ENCODE measurements at places on chromosomes 3 and 15.

GRCh38 chr3:102714567-102714966, 279.8 kb downstream of the ZPLD1 start:
- no peak for DNase-seq

DNA sequence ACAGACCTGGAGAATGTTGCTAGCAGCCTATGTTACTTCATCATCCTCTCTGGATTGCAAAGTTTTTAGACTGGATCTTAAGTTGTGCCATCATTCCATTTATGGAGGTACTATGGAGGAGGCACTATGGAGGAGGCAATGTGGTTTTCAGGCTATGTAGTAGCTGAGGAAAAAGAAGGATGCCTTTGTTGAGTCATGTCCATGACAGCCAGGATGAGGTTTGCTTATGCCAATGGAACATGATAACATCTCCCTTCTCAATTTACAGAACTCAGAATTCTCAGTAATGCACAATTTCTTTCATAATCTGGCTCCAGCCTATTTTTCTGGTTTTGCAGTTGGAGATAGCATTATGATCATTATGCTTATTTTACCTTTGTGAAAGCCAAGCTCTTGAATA, 65.9 kb upstream of the TMEM108 start:
- DNase-seq, result no peak

GRCh38 chr3:194375473-194376240, 6.1 kb upstream of the LRRC15 start:
- DNase-seq, result no peak

GRCh38 chr3:59126446-59126845, 76.6 kb upstream of the CFAP20DC start:
- DNase-seq, result no peak

DNA sequence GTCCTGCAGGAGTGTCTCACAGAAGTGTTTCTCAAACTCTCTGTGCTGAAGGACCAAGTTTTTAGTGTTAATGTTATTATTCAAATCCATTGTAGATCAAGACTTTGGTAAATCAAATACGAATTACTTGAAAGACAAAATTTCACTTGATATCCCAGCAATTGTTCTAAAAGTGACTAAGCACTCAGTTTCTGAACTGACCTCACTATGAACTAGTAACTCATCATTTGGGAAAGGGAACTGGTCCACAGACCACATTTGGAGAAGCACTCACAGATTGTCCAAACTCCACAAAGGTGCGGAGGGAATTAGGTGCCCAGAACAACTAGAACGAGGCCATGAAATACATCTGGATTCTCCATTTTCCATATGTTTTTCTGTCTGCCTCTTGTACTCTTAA, 25.6 kb downstream of the FAM43A start:
- no peak for DNase-seq

DNA sequence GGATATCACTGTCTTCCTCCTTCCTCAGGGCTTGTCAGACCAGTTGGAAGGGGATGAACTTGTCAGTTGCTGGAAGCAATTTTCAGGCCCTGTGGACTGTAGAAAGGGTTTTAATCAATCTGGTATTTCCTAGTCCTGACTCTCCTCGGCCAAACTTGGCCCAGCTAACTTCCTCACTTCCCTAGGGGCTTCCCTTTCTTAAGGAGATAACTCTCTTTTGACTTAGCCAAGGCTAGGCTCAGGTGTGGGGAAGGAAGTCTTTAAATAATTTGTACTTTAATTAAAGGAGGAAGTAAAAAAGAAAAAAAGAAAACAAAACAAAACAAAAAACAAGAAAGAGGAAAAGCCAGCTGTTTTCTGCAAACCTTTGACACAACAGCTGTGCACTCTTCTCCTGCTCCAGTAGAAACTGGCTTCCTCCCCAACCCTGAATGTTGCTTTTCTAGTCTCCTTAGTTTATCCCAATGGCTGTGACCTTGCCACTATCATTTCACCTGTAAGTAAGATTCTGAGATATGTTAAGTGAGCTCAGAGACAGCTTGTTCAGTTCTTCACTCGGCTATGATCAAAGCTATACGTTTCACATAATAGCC, 53.0 kb upstream of the ST3GAL6 start:
- DNase-seq, result no peak

- DNase-seq, result no peak
Measured at GRCh38 chr3:59444294-59444671, 394.5 kb upstream of the CFAP20DC start.

- no peak for DNase-seq
Measured at GRCh38 chr15:35293353-35294130, 208.4 kb upstream of the NANOGP8 start.

DNA sequence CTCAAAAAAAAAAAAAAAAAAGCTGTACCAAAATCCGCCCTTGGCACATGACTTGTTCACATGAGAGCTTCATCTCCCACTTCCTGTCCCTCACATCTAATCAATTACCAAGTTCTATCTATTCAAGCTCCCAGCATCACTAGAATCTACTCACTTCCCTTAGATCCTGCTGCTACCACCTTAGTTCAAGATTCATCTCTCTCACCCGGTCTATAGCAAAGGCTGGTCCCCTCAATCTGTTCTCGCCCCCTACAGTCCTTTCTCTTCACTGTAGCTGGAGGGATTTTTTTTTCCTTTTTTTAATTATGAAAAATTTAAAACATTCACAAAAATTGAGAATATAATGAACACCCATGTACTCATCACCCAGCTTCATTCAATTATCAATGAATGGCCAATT, 16.7 kb upstream of the GPR160 start:
- no peak for DNase-seq

GRCh38 chr15:29090617-29091466, 178.8 kb downstream of the NSMCE3 start:
- peak; percentile 63 for DNase-seq

GRCh38 chr15:40226736-40227135, 12.1 kb upstream of the PAK6 start:
- no peak for DNase-seq

- no peak for DNase-seq
Measured at GRCh38 chr3:114903213-114903612, 243.9 kb downstream of the ZBTB20 start.

DNA sequence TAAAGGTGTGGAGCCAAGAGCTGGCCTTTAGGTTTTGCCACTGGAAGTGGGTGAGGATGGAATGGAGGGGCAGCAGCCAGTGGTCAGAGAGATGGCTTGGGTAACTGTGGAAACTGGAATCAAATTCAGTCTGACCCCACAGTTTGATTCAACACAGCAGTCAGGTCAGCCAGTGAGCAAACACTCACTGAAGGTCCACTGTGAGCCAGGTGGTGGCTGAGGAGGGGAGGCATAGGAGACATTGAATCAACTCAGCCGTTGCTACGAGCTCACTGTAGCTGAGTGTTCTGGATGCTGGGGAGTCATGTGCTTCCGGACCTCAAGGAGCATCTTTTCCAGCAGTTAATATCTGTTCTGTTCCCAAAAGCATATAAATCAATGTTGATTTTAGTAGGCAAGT, 37.5 kb downstream of the LPP start:
- DNase-seq, result no peak

GRCh38 chr15:78232951-78233350, 1.4 kb downstream of the ACSBG1 start:
- DNase-seq, result no peak

DNA sequence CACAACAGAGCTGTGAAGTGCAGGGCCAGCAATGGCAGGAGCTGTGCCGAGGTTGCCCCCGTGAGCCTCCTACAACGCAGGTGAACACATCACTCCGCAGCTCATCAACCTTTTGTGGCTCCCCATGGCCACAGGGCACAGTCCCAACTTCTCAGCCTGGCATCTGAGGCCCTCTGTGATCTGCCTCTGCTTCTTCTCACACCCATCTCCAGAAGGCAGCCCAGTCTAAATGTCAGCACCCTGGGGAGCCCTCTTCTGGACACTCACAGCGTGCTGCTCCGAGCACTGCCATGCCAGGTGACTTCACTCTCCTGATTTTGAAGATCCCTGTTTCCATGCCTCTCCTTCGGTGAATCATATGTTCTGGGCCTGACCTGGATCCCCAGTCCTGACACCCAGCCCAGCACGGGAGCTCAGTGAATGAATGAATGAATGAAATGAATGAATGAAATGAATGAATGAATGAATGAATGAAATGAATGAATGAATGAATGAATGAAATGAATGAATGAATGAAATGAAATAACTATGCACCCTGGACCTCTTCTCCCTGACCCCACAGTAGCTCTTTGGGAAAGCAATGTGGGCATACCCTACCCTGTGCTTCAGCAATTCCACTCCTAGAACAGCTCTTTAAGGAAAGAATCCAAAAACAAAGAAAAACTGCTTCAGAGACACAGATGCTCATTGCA, 17.9 kb upstream of the SKIC8 start:
- no peak for DNase-seq

DNA sequence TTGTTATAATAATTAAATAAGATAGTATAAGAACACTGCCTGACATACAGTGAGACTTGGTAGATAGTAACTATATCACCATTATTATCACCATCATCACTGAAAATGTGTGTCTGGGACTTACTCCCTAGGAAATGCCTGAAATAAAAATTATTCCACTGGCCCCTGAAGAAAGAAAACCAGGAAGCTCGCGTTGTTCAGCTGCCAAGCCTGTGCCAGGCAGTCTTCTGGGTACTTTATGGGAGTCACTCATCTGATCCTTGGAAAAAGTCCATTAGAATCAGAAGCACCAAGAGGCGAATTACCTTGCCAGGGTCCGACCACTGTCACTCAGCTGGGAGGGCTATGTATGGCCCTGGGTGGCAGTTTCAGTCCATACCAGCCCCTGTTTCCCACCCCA, 220.3 kb upstream of the TPM1 start:
- no peak for DNase-seq

- DNase-seq, result no peak
Measured at GRCh38 chr3:17412950-17413530, 329.4 kb downstream of the TBC1D5 start.

DNA sequence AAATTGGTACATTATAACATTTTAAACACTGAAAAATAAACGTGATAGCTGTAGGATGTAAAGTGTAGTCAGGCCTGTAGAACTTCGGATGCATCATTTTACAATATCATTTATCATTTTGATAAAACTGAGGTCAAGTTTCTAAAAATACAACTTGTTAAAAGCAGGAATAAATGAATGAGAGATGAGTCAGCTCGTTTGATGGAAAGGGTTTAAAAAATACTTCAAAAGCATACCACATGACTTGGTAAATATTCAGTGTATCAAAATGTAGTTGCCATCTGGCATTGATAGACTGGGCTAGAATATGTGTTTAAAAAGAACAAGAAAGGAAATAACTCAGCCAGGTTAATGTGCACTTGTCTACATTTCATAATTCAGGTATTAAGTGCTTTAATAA, 357.0 kb downstream of the TIGIT start:
- DNase-seq, result no peak

GRCh38 chr3:188271226-188271914, 117.4 kb downstream of the LPP start:
- no peak for DNase-seq

- DNase-seq, result no peak
Measured at GRCh38 chr3:171293142-171293782, 166.9 kb downstream of the TNIK start.

DNA sequence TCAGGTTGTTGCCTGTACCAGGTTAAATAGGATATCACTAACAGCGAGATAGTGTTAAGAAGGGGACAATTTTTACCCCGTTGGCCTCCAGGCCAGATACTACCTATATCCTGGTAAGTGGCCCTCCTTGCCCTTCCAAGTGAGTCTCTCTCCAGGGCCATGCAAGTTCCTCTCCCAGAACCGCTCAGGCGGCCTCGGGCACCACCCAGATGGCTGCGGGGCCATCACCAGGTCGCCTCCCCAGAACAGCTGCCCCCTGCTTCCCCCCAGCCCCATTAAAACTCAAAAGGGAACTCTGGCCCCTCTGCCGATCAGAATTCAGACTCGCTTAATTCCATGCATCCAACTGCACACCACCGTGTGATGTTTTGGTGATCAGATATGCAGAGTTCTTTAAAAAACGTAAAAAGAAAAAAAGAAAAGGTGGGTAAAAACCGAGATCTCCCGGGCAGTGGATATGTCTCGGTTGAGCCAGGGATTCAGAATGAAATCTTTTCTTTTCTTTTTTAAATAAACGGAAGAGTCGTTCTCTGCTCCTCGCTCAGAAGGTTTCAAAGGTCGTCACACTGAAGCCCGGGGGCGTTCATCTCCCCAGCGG, 1.9 kb upstream of the TRIM71 start:
- DNase-seq, result no peak

- DNase-seq, result no peak
Measured at GRCh38 chr15:61159901-61160300, 69.2 kb downstream of the RORA start.

GRCh38 chr3:178765472-178765871, 229.2 kb downstream of the KCNMB2 start:
- no peak for DNase-seq

GRCh38 chr3:80215191-80215590, 447.4 kb upstream of the ROBO1 start:
- DNase-seq, result no peak

- DNase-seq, result no peak
Measured at GRCh38 chr3:64935971-64936370, 248.2 kb upstream of the ADAMTS9 start.

GRCh38 chr3:48502728-48503168, 1.2 kb downstream of the SHISA5 start:
- no peak for DNase-seq

- no peak for DNase-seq
Measured at GRCh38 chr3:156619376-156619775, 55.0 kb upstream of the TIPARP start.

DNA sequence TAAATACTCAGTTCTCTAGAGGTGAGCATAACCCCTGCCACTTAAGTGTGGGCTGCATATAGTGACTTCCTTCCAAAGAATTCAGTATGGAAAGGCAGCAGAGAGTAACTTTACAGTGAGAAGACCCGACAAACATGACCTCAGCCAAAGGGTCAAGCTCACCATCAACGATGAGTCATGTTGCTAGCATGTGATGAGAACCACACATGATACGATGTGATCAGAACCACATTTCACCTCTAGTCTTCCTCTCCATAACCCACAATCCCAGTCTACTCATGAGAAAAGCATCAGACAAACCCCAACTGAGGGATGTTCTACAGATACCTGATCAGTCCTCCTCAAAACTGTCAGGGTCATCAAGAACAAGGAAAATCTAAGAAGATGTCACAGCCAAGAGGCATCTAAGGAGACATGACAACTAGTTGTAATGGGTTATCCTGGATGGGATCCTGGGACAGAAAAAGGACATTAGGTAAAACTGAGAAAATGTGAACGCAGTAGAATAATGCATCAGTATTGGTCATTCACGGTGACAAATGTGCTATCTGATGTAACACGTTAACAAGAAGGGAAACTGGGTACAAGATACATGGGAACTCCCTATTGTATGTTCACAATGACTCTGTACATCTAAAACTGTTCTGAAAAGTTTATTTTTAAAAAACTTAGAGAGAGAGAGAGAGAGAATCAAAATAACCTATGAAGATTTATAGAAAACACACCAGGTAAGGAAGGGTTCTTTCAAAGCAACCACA, 28.3 kb downstream of the SEC61A1 start:
- no peak for DNase-seq

GRCh38 chr3:106092792-106093191, 224.0 kb upstream of the CBLB start:
- no peak for DNase-seq

Data from stimulated activated CD4-positive, alpha-beta T cell treated with anti-CD3 and anti-CD28 coated beads, Interleukin-2, amount 100 ng/mL, for 48 hours (primary cell).